AG10803 (cell line): ENCODE measurements at places on chromosomes 7 and 10.

GRCh38 chr7:36526863-36527548 is 137.3 kb downstream of the ANLN start:
- DNase-seq = peak; percentile 40

GRCh38 chr10:130967784-130968183 is 343.7 kb downstream of the TCERG1L start:
- DNase-seq = no peak

DNA sequence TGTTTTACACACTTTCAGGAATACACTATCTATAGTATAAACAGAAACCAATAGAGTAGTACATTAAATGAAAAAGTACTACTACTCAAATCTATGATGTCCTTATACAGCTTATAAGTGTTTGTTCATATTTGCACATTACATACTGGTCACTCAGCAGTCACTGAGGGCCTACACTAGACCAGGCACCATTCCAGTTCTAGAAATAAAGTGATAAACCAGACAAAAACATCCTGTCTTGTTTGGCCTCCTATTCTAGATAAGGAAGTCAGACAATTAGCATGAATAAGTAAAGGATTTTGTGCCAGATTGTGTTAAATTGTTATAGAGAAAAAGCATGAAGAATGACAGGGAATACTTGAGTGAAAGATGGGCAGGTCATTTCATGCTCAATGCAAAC is 219.0 kb downstream of the CRPPA start:
- no peak for DNase-seq

DNA sequence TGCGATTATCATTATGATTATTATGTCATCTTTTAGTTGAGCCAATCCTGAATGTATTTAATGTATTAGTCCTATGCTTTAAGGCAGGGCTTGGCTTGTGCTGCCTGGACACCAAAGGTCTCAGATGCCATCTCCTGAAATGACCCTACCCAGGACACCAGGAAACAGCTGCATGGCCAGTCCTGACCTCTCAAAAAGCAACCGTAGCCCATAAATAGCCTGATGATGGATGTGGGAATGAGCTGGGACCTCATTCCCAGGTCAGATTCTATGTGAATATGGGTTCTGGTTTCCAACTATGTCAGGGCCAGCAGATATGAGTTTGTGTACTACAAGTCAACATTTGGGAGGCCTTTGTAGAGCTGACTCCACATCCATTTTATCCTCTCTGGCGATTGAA is 438.4 kb downstream of the NRG3 start:
- no peak for DNase-seq

DNA sequence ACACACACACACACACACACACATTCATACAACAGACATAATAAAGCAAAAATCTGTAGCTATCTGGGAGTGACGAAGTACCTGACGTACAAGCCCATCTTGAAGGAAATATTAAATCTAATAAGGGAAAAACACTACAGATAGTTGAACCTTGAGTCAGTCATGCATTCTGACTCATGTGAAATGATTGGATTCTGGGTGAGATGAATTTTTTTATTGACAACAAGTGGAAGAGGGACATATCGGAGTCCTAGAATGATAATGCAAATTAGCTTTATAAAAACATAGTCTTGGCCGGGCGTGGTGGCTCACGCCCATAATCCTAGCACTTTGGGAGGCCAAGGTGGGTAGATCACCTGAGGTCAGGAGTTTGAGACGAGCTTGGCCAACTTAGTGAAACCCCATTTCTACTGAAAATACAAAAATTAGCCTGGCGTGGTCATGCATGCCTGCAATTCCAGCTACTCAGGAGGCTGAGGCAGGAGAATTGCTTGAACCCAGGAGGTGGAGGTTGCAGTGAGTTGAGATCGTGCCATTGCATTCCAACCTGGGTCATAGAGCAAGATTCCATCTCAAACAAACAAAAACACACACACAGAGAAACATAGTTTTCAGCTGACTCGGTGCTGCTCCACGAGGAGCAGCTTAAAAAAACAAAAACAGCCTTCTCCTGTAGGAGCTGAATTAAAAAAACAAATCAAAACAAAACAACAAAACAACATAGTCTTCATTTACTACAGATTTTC is 154.4 kb upstream of the MKLN1 start:
- DNase-seq = peak; percentile 67
